ENCODE measurements at places on chromosomes 6 and 20.
A peak's percentile ranks its signal among the peaks of the same experiment; 100 is the strongest.

GRCh38 chr6:44475417-44475778 lies 87.9 kb downstream of the CDC5L start:
- DNase-seq = no peak

DNA sequence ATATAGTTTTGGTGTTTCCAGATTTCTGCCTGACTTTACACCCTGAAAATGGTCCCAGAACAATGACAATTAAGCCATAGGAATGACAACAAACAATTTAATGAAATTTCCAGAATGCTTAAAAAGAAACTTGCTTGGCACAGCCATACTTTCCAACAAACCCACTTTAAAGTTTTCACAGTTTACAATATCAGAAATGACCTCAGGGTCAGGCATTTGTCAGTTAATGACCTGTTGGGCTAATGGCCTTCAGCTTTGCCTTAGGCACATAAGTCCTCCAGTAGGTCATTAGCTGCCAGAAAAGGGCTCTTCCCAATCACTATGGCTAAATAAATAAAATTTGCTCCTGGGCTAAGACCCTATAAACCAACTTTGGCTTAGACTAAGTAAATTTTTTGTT lies 144.6 kb upstream of the BEND3 start:
- no peak for DNase-seq

DNA sequence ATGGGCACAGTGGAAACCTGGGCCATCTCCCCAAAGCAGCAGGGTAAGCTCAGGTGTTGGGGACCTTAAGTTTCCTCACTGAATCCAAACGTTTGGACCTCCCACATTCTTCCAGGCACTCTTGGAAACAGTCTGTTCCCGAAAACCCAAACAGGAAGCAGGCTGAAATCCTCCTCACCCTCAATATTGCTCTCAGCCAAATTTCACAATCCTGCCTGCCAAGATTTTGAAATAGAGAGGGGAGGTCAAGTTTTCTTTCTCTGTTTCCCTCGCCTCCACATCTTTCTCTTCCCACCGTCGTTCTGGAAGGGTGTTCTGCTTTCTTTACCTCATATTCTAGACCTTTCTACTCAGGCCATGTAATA lies 392.0 kb upstream of the SASH1 start:
- no peak for DNase-seq

GRCh38 chr6:24431045-24431451 lies 28.3 kb downstream of the MRS2 start:
- DNase-seq = peak; percentile 59

DNA sequence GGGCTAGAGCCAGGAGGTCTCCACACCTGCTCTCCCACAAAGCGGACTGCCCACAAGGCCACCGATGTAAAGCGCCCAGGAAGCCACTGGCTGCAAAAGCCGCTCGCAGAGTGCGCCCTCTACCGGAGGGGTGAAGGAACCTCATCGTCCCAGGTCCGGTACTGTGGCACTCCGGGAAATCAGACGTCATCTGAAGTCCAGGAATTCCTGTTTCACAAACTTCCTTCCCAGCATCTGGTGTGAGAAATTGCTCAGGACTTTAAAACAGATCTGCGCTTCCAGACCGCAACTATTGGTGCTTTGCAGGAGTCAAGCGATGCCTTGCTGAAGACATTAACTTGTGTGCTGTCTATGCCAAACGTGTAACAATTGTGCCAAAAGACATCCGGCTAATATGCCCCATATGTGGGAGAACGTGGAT lies 115.1 kb upstream of the ARID1B start:
- DNase-seq = no peak

GRCh38 chr6:33443619-33444504 lies 10.5 kb upstream of the ZBTB9 start:
- no peak for DNase-seq

DNA sequence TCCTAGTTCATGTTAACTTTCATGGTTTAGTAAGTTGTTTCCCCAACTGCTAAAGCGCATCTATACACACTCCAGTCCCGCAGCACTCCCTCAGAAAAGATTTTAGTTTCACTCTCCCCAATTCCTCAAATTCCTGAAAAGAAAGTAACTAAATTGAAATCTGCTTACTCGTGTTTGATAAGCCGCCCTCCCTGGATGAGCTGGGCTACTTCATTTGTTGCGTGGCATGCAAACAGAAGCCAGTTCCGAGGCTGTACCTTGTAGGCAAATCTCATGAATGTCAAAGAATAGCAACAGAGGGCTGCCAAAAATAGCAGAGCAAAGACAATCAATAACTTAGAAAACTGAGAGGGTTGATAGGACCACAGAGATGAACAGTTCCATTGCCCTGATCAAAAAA lies 16.9 kb downstream of the MPC1 start:
- no peak for DNase-seq

GRCh38 chr6:91534614-91535013 lies 947.7 kb upstream of the MAP3K7 start:
- peak; percentile 6 for DNase-seq
